ENCODE measurements at places on chromosomes 5 and 9. TPM values are rescaled to one million over a fixed set of nuclear protein-coding genes. Genes with fewer than 3 reads are reported as not detected.

PSD2 gene
- total RNA-seq = 0.25 TPM

GRCh38 chr9:78365748-78366697, 69.1 kb downstream of the PSAT1 start:
- no peak for DNase-seq

PRDM9 gene
- not detected for total RNA-seq

MLANA gene
- not detected for total RNA-seq

All from astrocyte (in vitro differentiated cells and primary cell).